T-helper 22 cell (primary cell): ENCODE measurements at places on chromosomes 13 and 19.

DNA sequence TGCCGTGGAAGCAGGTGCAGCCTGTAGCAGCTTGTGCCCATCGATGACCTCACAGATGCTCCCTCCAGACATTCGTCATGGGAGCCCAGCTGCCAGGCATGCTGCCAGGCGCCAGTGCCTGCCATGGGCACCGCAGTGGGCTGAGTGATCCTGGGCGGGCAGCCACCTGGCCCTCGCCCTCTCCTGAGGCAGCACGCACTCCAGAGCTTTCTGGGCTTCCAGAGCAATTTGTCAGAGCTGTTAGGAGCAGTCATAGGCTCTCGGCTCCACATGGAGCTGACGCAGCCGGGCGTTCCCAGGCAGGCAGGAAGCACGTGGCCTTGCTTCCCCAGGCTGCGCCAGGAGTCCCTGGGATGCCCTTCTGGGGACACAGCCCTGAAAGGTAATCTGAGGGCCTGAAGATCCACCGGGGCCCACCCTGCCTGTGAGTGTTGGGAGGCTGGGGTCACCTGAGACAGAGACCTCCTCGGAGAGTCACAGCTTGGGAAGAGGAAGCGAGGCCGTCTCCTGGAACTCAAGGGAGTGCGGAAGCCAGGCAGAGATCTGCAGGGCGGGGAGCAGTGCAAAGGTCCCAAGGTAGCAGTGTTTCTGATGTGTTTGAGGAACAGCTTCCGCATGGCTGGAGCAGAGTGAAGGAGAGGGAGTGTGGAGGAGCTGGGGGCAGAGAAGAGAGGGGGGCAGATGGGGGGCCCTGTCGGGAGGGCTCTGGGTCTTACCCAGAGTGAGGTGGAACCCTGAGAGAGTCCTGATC, 50.6 kb downstream of the DPF1 start:
- DNase-seq = no peak

GRCh38 chr19:46951171-46951986, 68.3 kb upstream of the NPAS1 start:
- no peak for DNase-seq

- DNase-seq = no peak
Observed at GRCh38 chr13:105370011-105370650, 1165.3 kb downstream of the EFNB2 start.

- no peak for DNase-seq
Observed at GRCh38 chr13:24276306-24276705, 33.1 kb upstream of the C1QTNF9 start.

DNA sequence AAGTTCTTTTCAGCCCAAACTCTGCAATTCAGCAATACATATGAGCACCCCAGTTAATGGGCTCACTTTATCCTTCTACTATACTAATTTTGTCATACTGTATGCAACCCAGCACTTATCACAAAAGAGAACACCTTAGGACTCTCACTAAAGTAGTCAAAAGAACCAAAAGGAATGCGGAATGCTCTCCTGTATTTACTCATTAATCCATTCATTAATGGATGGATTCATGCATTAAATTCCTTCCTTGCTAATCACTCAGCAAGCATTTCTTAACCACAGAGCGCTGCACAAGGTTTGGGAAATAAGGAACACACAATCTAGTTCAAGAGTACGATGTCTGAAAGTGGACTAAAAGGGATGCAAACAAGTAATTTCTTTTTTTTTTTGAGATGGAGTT, 12.8 kb upstream of the DOCK9 start:
- DNase-seq = no peak
